ENCODE measurements at places on chromosomes 4 and X. TPM values are rescaled to one million over a fixed set of nuclear protein-coding genes. Genes with fewer than 3 reads are reported as not detected.

The EXOC1L gene
- not detected for total RNA-seq

The ASB5 gene
- 2.4 TPM for total RNA-seq

The FGFRL1 gene
- 12.2 TPM for total RNA-seq

The XAGE1B gene
- not detected for total RNA-seq

The CLDN34 gene
- not detected for total RNA-seq

The NHS gene
- total RNA-seq = 1.2 TPM

The G6PD gene
- total RNA-seq = 90.3 TPM

The BEX5 gene
- not detected for total RNA-seq

The CWH43 gene
- total RNA-seq = not detected

The TBC1D8B gene
- 11.1 TPM for total RNA-seq

The GAGE1 gene
- total RNA-seq = under 0.01 TPM

The AADAT gene
- 2.0 TPM for total RNA-seq

The ZNF630 gene
- 2.1 TPM for total RNA-seq

The FAM9B gene
- total RNA-seq = not detected

The NLGN3 gene
- 0.18 TPM for total RNA-seq

The KLB gene
- not detected for total RNA-seq

The CDX4 gene
- not detected for total RNA-seq

The COL4A6 gene
- total RNA-seq = 4.2 TPM

The CCSER1 gene
- 0.14 TPM for total RNA-seq

The COX7B gene
- 478 TPM for total RNA-seq

The MAGEB5 gene
- total RNA-seq = not detected

The SSX4B gene
- not detected for total RNA-seq

The ARHGAP36 gene
- total RNA-seq = not detected

The RAB39B gene
- total RNA-seq = 0.85 TPM

The UBE2D3 gene
- 264 TPM for total RNA-seq

The NDNF gene
- 0.18 TPM for total RNA-seq

The CRMP1 gene
- under 0.01 TPM for total RNA-seq

The EVC2 gene
- 12.9 TPM for total RNA-seq
